ENCODE measurements at places on chromosomes 3 and 15. TPM values are rescaled to one million over a fixed set of nuclear protein-coding genes. Genes with fewer than 3 reads are reported as not detected.

Gene B3GALNT1
- total RNA-seq = 37.4 TPM

Gene ZNF774
- 5.3 TPM for total RNA-seq

Gene SLC28A1
- total RNA-seq = not detected

Gene ADAMTSL3
- under 0.01 TPM for total RNA-seq

Gene CLDN16
- total RNA-seq = not detected

Gene RTP1
- not detected for total RNA-seq

Gene CHRM5
- not detected for total RNA-seq

Gene FRMD5
- total RNA-seq = 25.8 TPM

Gene DLL4
- 72.7 TPM for total RNA-seq

Gene RUBCN
- total RNA-seq = 17.2 TPM

Gene KCNH8
- under 0.01 TPM for total RNA-seq

Gene CELF6
- total RNA-seq = not detected
